Epithelial cell of esophagus (primary cell): ENCODE measurements at places on chromosomes 13 and 19.
A peak's percentile ranks its signal among the peaks of the same experiment; 100 is the strongest.

DNA sequence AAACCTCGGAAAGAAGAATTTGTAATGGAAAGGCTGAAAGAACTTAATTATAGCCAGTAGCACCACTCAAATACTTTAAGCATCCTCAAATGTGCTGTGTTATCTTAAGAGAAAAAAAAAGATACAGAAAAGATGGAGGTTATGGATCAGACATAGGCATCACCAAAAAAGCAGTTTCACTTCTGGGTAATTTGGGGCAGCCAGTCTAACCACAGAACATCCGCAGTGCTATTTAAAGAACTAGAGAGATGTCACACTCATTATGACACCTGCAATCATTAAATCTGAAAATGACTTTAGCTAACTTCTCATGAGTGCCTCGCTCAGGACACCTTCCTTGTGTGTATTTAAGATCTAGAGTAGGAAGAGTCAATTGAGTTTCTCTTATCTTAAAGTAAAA is 211.8 kb downstream of the RBM26 start:
- DNase-seq: no peak

DNA sequence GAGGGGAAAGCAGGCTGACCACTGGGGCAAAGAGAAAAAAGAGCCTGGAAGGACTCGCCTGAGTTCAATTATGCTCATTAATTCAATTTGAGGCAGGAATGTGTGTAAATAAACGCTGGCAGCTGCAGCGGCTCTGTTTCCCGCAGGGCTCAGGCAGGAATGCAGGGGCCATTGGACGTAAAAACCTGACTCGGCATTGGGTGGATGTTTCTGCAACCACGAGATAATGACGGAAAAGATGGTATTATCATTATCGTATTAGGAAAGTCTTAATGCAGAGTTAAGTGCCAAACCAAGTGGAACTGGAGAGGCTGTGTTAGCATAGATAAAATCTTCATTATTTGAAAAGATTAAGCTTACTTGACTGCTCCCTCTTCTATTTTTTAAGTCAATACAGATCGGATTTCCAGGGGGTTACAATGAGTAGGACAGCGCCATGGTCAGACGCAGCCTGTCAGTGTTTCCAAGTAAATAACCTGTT is 169.8 kb downstream of the SHISA2 start:
- DNase-seq: peak; percentile 17

DNA sequence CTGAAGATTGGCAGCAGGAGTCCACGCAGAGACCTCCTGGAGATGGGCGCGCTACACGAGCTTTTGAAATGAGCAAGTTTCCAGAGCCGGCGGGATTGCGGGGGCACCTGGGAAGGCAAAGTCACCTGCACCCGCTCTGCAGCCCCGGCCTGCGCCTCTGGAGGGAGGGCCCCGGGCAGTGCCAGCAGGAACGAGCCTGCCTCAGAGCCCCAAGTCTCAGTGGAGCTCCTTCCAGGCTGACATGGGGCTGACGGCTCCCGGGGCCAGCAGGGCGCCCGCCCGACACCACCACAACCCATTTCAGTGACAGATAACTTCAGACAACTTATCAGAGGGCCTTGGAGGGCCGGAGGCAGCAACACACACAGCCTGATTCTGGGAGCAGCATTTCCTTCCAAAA is 45.0 kb downstream of the RASA3 start:
- no peak for DNase-seq

DNA sequence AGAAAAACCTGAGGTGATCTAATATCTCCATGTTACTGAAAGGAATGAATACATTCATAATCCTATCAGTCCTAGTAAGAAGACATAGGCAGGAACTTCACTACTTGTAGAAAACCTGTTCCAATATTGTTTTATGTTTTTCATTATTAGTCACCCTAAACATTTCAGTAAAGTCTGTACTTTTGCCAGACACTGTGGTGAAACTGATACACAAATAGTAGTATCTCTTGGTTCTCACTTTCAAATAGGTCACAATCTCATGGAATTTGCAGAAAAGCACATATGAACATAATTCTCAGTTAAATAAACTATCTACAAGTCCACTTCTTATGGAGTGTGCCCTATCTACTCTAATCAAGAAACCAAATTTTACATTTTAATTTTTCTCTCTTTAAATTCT is 88.3 kb upstream of the PCDH9 start:
- DNase-seq: peak; percentile 26

DNA sequence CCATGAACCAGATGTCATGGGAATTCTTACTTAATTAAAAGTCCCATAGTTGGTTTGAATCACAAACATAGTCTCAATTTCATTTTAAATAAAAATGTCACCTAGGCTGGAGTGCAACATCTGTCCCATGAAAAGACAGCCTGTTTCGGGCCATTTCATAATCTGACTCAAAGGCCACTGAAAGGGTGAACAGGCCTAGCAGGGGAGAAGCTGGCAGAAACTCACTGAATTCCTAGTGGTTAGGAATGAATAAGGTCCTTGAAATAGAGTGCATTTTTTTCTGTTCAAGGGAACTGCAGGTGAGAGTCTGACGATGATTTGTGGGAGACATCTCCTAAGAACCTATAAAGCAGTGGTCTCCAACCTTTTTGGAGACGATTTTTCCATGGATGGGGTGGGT is 44.0 kb upstream of the PCCA start:
- DNase-seq: no peak

DNA sequence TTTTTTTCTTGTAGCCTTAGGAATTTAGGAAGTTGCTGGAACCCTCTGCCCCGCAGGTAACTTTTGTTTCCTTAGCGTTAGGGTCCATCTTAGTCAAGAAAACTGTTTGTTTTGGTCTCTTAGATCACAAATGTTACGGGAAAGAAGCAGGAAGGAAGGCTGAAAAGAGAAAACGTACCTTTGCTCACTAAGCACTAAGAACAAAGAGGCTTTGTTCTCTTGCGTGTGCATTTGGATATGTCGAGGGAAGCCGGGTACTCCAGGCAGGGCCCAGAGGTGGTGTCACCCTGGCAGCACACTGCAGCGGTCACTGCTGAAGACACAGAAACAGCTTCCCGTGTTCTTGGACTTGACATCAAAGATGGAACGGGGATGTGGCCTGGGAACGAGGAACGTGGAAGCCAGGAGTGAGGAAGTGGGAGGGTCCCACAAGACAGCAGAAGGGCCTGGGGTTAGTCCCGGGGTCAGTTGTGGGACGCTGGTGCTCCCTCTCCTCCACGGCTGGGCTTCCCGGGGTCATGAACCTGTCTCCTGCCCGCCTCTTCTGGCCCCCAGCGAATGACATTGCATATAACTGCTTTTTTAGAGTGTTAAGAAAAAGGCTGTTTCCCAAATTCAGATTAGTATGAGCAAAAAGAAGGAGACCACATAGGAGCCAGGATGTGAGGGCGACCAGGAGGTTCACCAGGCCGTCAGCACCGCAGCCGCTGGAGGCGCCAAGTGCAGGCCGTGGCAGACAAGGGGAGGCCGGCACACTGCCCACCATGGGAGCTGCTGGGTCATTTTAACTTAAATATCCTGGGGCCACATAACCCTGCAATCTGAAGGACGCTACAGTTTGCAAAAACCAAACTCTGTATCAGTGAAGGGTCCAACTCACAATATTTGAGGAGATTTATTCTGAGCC is 31.6 kb downstream of the ATP11A start:
- DNase-seq: no peak

- DNase-seq: peak; percentile 98
These were observed at the start of gene SLITRK6 for GRCh38 chr13:85799097-85799582. Gene SLITRK6 (minus strand): TSS chr13:85799419. CDS start chr13:85796508, 2,911 bp downstream.

DNA sequence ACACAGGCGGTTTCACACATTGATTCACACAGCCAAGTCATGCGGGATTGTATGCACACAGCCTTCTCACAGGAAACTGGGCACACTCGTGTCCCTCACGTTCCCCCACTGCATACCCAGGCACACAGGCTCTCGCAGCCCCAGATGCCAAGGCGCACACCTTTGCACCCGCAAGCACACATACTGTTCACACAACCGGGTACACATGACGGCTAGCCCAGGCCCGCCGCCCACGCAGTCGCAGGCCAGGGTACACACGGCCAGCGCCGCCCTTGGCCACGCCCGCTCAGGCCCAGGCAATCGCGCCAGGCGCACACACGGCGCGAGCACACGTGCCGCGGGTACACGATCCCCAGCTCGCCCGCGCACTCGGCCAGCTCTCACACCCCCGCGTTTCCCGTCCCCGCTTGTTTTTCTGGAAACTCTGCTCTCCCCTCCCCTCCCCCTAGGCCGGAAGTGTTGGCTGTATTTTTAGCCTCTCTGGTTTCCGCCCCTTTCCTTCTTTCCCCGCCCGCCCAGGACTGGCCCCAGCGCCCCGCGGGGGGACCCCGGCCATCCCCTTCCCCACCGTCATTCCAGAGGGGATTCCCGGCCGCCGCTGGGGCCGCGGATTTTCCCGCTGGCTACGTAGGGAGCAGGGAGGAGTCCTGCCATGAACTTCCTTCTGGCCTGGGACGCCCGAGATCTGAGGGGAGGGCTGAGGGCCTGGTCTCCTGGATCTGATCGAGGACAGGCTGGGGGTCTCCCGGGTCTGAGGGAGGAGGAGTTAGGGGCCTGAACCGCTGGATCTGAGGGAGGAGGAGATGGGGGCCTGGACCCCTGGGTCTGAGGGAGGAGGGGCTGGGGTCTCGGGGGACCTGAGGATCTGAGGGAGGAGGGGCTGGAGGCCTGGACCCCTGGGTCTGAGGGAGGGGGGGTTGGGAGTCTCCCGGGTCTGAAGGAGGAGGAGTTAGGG is 4.0 kb upstream of the ZFP36 start:
- DNase-seq: peak; percentile 92

DNA sequence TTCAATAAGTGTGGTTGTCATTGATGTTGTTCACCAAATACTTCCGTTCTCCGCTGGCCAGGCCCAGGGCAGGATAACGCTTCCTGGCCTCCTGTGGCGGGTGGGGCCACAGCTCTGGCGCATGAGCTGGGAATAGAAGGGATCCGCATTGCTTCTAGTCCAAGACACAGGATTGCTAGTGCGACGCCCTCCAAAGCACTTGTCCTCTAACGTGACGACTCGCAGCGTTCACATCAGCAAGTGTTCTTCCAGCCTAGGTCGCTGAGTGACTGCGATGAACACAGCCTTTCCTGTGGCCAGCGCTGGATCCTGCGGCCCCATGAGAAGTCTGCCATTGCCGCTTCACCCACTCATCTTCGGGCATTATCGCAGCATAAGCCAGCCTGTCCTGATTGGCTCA is 39.4 kb downstream of the VSTM2B start:
- DNase-seq: no peak

DNA sequence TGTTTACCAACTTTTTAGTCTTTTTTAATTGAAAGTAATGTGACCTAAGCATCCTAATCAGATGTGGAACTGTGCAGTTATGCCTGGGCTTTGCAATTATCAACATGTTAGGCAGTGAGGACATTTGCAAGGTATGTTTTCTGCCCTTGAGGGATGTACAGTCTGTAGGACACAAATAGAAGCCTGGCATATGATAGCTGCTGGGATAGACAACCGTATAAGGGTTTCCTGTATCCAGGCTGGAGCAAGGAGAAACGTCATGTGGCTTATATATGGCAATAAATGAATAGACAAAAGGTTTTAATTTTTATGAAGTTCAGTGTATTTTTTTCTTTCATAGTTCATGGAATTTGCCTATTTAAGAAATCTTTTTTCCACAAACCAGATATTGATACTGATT is 2.0 kb upstream of the VPS36 start:
- DNase-seq: peak; percentile 53

GRCh38 chr19:45146251-45146650 is 14.5 kb downstream of the NKPD1 start:
- DNase-seq: no peak

DNA sequence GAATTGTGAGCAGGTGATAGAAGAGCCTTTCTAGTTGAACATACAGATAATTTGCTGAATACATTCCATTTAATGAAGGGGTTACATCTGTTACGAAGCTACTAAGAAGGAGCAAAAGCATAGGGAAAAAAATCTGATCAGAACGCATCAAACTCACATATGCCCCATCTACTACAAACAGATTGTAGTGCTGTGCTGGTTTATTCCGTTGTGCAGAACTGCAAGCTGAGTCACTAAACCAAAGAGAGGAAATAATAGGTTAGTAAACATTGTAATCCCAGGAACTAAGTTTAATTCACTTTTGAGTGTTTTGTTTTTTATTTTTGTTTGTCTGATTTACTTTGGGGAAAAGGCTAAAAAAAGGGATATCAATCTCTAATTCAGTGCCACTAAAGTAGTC is 136.3 kb downstream of the CDK8 start:
- DNase-seq: no peak

DNA sequence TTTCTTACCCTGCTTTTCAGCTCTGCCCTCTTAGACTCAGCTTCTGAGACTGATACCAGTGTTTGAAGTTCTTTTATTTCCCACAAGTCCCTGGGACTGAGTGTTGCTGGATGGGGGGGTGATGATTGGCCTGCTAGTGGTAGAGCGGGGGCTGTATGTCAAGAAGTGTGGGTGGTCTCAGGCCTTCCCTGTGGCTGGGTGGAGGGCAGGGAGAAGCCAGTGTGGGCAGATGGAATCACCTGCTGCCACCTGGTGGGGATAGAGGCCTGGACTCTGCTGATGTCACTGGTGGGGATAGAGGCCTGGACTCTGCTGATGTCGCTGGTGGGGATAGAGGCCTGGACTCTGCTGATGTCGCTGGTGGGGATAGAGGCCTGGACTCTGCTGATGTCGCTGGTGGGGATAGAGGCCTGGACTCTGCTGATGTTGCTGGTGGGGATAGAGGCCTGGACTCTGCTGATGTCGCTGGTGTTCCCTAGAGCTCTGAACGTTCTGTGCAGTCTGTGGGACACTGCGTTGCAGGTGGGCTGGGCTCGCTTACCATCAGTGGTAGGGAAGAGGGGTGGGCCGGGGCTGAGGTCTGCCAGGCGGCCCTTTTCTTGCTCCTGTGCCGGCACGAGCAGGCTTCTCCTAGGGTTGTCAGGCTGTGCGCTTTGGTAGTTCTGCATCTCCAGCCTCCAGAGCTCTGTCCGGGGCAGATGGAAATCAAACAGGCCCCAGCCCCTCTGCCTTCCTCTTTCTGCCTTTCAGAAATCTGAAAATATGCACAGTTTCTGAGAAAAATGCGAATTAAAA is 101.3 kb downstream of the ARHGEF7 start:
- DNase-seq: peak; percentile 50

- no peak for DNase-seq
These were observed 197.2 kb downstream of the TEX29 start for GRCh38 chr13:111517641-111518010.

DNA sequence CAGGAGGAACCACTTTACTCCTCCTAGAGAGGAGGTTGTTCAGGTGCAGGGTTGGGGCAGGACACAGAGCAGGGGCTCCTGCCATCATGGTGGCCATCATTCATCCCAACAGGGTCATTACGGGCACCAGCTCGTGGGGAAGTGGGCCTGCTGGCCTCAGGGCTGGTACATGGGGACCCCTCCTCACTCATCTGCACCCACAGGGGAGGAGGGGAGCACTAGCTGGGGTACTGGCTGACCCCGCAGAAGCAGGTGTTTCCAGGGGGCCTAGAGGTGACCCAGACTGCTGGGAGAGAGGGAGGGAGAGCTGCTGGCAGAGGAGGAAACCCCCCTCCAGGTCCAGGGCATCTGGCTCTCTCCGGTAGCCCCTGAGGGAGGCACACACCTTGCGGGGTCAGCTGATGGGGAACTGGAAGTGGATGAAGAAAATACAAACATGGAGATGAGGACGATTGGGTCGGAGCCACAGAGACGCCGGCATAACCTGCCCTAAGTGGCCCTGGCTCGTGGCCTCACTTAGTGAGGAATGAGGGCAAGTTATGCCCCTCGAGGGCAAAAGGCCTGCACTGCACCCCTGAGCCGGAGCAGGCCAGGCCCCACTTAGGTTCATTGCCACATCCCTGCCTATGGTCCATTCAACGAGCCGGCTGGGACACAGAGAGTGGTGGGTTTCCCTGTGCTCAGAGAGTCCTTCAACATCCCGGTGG is 76.2 kb downstream of the SOX1 start:
- no peak for DNase-seq
